ENCODE measurements at places on chromosomes 13 and 19. TPM values are rescaled to one million over a fixed set of nuclear protein-coding genes. Genes with fewer than 3 reads are reported as not detected.

Gene B3GNT3
- not detected for total RNA-seq

Gene VSIG10L
- 1.4 TPM for total RNA-seq

Gene TRAPPC2B
- total RNA-seq: 10.2 TPM

Gene ABHD17A
- total RNA-seq: 54.1 TPM

Gene F10
- total RNA-seq: 9.0 TPM

Gene TEX26
- not detected for total RNA-seq

All from placental pericyte (primary cell).